ENCODE measurements at places on chromosomes 4 and X.

GRCh38 chr4:28250646-28251045 is 1390.0 kb downstream of the STIM2 start:
- no peak for DNase-seq

DNA sequence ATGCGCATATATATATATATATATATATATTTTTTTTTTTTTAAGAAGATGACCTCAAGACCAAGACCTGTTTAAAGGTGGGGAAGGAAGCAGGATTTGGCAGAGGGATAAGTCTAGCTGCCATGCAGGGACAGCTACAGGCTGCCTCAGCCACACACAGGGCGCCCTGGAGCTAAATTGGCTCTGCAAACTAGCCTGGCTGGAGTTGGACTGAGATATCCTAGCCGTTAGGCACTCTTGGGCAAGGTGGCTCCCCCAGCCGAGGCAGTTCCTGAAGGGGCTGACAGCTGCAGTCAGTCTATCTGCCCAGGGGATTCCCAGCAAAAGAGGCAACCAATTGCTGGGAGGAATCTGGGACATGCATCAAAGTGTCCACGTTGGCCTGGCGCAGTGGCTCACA is 21.9 kb downstream of the TRIML1 start:
- DNase-seq: no peak

- DNase-seq: no peak
These were observed 91.6 kb upstream of the PLAC1 start for GRCh38 chrX:134749706-134750445.

GRCh38 chr4:89799071-89799470 is 37.9 kb downstream of the SNCA start:
- DNase-seq: no peak

DNA sequence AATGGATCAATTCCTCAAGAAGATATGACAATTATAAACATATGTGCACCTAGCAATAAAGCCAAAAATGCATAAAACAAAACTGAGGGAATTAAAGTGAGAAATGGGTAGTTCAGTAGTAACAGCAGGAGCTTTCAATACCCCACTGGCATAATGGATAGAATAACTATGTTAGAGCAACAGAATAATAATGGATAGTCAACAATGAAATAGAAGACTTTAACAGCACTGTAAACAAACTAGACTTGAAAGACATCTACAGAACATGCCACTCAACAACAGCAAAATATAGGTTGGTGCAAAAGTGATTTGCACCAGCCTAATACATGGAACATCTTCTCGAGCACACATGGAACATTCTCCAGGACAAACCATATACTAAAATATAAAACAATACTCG is 20.0 kb upstream of the MBNL3 start:
- no peak for DNase-seq

GRCh38 chrX:38311743-38312142 is 15.6 kb downstream of the RPGR start:
- no peak for DNase-seq

DNA sequence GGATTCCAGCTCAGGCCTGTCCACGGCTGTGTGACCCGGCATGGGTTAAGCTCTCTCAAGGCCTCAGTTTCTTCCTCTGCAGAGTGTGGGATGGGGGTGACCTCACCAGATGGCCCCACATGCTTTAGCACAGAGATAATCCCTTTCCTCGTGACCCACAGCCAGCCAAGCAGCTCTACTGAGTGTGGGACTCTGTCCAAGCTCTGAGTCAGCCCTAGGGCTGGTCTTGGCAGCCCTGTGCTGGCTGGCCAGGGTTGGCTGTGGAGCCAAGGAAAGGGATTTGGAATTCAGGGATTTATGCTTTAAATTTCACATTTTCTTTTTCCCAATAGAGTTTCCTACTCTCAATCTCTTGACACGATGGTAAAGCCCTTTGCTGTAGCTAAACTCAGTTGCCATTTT is 19.7 kb upstream of the SPON2 start:
- peak; percentile 88 for DNase-seq

- peak; percentile 8 for DNase-seq
These were observed 155.2 kb upstream of the SPIN4 start for GRCh38 chrX:63506320-63506719.

- DNase-seq: no peak
These were observed 84.7 kb downstream of the NHS start for GRCh38 chrX:17459661-17460060.

Measured in midbrain (tissue), 1 donor.